ENCODE measurements at places on chromosomes 1 and 21.

- no peak for DNase-seq
Measured at GRCh38 chr1:48309564-48310082, 87.1 kb downstream of the SLC5A9 start.

- DNase-seq: no peak
Measured at GRCh38 chr21:42784896-42785451, 94.4 kb downstream of the WDR4 start.

GRCh38 chr1:98044071-98044697 lies 123.3 kb upstream of the DPYD start:
- no peak for DNase-seq

GRCh38 chr1:201955729-201956143 lies 433 bp downstream of the TIMM17A start:
- no peak for DNase-seq

DNA sequence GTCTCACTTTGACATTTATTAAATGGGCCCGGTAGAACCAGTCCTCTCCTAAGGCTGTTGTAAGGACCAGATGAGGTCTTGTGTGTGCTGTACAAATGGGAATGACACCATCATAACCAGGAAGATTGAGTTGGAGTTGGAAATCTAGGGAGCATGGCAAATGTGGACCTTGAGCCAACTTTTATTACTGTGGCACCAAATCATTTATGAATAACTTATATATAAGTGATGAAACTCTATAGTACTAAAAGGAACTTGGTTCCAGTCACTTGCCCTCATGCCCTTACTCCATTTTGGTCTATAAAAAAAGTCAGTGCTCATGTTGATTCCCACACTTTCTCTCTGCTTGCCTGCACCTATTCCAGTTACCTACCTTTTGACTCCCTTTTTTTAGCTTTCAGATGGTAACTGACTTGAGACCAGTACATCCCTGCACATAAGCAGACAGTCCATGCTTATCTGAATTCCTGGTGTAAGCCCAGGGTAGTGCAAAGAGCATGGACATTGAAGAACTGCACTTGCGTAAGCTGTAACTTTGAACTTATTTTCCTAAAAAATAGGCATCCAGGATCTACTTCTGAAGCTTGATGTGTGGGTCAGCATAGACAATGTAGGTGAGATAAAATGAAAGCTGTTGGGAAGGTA lies 210.6 kb downstream of the PBX1 start:
- DNase-seq: no peak

- no peak for DNase-seq
Measured at GRCh38 chr1:182217071-182217470, 155.6 kb upstream of the ZNF648 start.

DNA sequence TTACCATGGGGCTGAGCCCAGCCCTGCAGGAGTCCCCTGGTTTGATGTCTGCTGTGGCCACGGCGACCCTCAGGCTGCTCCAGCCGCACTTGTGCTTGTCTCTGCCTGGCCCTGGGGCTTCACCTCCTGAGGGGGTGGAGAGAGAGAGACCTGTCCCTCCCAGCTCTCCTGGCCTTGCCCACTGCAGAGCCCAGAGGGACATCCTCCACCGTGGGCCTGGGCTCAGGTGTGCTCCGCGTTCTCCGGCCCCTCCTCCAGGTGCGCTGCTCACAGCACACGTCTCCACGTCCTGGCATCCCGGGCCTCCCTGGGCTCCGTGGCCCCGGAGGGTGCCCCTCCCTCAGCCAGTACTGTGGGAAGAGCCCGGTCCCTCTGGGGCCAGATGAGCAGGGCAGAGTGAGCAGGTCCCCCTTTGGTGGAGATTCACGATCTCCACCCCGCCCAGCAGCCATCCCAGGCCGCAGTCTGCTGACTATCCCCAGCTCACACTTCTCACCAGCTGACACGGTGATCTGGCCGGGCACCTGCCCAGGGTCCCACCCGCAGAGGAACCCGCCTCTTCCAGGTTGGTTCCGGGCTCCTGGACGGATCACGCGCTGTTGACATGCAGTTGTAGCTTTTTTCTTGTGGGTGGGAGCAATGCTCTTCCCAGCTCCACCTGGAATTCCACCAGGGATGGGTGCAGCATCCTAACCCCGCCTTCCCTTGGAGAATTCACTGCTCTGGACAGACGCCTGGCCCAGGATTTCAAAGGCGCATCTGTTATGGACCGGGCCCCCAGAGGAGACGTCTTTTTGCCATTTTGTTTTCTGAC lies 41.8 kb upstream of the POFUT2 start:
- DNase-seq: no peak

- no peak for DNase-seq
Measured at GRCh38 chr1:159996653-159997052, 35.1 kb downstream of the PIGM start.

Data from CD4-positive, alpha-beta T cell treated with Interleukin-6 for 4 hours (primary cell).